CD4-positive, alpha-beta T cell (primary cell): ENCODE measurements at places on chromosomes 13 and 19. TPM values are rescaled to one million over a fixed set of nuclear protein-coding genes. Genes with fewer than 3 reads are reported as not detected.

- H3K4me3 ChIP-seq: no peak overlapping the region
- DNase-seq: no peak
- H3K27ac ChIP-seq: no peak overlapping the region
- H3K36me3 ChIP-seq: peaks cover 69% of the 10 kb centered on the region
- H3K27me3 ChIP-seq: no peaks in the 10 kb centered on the region
- H3K4me1 ChIP-seq: peaks cover 4% of the 10 kb centered on the region
Observed at GRCh38 chr19:17765069-17765618, 13.9 kb downstream of the FCHO1 start.

GRCh38 chr19:45187421-45188100 is 9.0 kb downstream of the BLOC1S3 start:
- no peaks in the 10 kb centered on the region for H3K27me3 ChIP-seq
- H3K36me3 ChIP-seq: peaks cover 3% of the 10 kb centered on the region
- no peak overlapping the region for H3K27ac ChIP-seq
- H3K4me3 ChIP-seq: no peak overlapping the region

- no peak overlapping the region for H3K27ac ChIP-seq
- H3K36me3 ChIP-seq: no peaks in the 10 kb centered on the region
- no peak for DNase-seq
- H3K4me3 ChIP-seq: no peak overlapping the region
Observed at GRCh38 chr13:27483421-27483820, 33.1 kb upstream of the MTIF3 start.

DNA sequence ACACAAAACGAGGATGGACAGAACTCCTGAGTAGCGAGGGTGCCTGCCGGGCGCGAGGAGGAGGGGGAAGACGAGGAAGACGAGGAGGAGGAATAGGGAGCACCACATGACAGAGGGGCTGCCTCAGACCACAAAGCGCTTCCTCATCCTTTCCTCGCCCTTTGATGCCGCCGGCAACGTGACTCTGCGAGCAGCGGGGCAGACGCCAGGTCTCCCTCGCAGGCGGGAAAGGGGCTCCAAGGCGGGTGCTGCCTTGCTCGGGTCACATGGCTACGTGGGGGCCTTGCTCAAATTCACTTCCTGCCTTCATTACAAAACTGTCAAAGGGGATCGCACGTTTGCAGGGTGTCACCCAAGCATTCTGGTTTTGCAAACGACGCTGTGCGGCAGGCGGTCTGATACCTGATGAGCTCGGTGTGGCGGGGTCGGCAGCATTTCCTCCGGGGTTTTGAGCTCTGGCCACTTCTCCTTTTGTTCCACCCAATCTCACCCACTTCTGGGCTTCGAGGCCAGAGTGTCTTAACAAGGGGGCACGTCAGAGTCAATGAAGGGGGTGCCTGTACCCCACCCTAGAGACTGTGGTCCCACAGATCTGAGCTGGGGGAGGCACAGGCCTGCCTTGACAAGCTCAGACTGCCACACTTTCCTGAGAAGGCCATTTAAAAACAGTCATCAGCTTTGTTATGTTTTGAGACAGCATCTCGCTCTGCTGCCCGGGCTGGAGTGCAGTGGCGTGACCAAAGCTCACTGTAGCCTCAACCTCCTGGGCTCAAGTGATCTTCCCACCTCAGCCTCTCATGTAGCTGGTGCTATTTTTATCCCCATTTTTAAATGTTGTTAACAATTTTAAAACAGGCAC is 14.9 kb downstream of the MAP2K2 start:
- peak; percentile 39 for DNase-seq
- peak overlapping the region; percentile 75 for H3K27ac ChIP-seq
- H3K36me3 ChIP-seq: peaks cover 52% of the 10 kb centered on the region

GRCh38 chr19:19224852-19225494 is 13.2 kb downstream of the NCAN start:
- H3K4me1 ChIP-seq: peaks cover 11% of the 10 kb centered on the region
- peak overlapping the region; percentile 40 for H3K4me3 ChIP-seq
- H3K27ac ChIP-seq: no peak overlapping the region
- H3K27me3 ChIP-seq: peaks cover 7% of the 10 kb centered on the region

- peaks cover 12% of the 10 kb centered on the region for H3K4me1 ChIP-seq
- peak; percentile 24 for DNase-seq
- no peak overlapping the region for H3K27ac ChIP-seq
- peak overlapping the region; percentile 53 for H3K4me3 ChIP-seq
- H3K36me3 ChIP-seq: no peaks in the 10 kb centered on the region
Observed at GRCh38 chr19:37551129-37551993, 43.2 kb downstream of the ZNF571 start.

- DNase-seq: no peak
- no peak overlapping the region for H3K4me3 ChIP-seq
- H3K4me1 ChIP-seq: peaks cover 3% of the 10 kb centered on the region
- no peaks in the 10 kb centered on the region for H3K27me3 ChIP-seq
Observed at GRCh38 chr19:44856421-44857083, 10.5 kb downstream of the NECTIN2 start.

DNA sequence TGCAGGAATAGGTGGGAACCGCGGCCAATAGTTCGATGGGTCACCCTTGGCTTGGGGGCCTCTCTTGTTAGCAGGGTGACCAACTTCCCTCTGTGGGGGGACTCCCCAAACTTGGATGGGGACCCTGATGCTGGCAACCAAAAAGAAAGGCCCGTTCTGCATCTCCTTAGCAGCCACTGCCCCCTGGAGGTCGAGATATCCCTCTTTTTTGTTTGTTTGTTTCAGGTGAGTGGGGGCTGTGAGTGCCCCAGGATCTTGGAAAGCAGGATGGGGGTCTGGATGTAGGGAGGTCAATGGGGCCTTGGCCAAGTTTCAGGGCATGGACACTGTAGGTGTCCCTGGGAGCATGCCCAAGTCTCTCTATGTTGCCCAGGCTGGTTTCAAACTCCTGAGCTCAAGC is 7.7 kb upstream of the CRTC1 start:
- no peaks in the 10 kb centered on the region for H3K27me3 ChIP-seq
- no peak for DNase-seq
- no peaks in the 10 kb centered on the region for H3K4me1 ChIP-seq
- no peak overlapping the region for H3K4me3 ChIP-seq

DNA sequence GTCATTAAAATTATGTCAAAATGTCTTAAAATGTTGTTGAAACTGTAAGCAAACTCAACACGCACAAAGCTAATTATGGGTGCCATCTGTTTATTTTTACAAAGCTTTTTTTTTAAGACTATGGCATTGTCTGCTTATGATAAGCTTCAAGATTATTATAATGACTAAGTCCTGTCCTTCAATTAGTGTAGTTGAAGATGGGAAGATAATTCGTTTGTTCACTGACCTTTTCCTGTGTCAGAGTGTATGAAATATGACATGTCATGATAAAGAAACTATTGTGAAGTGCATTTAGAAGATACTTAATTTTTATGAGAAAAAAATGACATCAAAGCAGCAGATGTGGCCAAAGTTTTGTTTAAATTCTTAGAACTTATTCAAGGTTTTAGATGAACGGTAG is 211.3 kb downstream of the PCCA start:
- H3K4me3 ChIP-seq: no peak overlapping the region
- no peak overlapping the region for H3K27ac ChIP-seq
- no peaks in the 10 kb centered on the region for H3K27me3 ChIP-seq
- no peak for DNase-seq

- no peak overlapping the region for H3K27ac ChIP-seq
- H3K36me3 ChIP-seq: no peaks in the 10 kb centered on the region
- no peak overlapping the region for H3K4me3 ChIP-seq
- H3K27me3 ChIP-seq: no peaks in the 10 kb centered on the region
Observed at GRCh38 chr13:71477735-71478134, 389.3 kb downstream of the DACH1 start.

DNA sequence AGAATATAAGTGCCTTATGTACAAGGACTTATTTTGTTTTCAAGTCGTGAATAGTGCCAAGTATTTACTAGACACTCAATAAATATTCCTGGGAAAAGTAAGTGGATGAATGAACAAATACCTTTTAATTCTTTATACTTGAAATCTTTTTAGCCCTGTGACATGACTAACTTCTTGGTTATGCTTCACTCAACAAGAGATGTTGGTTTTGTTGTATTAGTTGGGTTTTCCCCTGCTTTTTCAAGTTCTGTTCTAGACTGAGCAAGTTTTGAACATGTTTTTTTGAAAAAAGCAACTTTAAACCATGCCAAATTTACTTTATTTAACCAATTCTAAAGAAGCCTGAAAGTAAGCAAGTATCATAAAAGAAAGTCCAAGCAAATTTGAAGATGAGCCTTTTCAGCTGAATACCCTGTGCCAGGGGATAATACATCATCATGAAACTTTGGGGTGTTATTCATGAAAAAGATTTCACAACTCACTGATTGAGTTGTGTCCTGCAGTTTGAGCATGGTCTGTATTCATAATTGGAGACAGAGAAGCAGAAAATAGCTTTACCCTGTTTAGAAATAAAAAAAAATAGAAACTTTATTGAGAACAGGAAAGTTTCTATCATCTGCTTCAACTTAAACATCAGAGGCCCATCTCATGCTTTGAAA is 11.1 kb downstream of the LMO7 start:
- H3K27me3 ChIP-seq: no peaks in the 10 kb centered on the region
- no peak overlapping the region for H3K27ac ChIP-seq
- H3K36me3 ChIP-seq: no peaks in the 10 kb centered on the region

DNA sequence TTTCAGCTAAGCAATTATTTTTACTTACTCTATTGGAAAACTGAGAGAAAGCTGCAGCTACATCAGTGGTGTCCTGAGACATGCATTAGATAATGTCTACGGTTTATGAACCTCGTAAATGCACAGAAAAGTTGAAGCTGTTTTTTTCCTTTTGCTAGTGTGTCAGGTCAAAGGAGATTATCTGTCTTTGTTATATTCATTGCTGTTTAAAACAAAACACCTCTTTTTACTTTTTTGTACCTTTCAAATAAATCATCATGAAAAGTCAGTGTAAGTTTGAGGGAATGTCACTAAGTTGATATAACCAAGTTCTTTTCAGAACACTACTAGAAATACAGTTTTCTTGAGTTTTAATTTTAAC is 2.2 kb downstream of the NBEA start:
- peaks cover 13% of the 10 kb centered on the region for H3K4me1 ChIP-seq
- no peak for DNase-seq
- no peaks in the 10 kb centered on the region for H3K36me3 ChIP-seq

GRCh38 chr13:96816874-96817273 is 177.4 kb downstream of the OXGR1 start:
- no peak for DNase-seq
- no peak overlapping the region for H3K4me3 ChIP-seq
- no peak overlapping the region for H3K27ac ChIP-seq
- no peaks in the 10 kb centered on the region for H3K36me3 ChIP-seq
- no peaks in the 10 kb centered on the region for H3K27me3 ChIP-seq

DNA sequence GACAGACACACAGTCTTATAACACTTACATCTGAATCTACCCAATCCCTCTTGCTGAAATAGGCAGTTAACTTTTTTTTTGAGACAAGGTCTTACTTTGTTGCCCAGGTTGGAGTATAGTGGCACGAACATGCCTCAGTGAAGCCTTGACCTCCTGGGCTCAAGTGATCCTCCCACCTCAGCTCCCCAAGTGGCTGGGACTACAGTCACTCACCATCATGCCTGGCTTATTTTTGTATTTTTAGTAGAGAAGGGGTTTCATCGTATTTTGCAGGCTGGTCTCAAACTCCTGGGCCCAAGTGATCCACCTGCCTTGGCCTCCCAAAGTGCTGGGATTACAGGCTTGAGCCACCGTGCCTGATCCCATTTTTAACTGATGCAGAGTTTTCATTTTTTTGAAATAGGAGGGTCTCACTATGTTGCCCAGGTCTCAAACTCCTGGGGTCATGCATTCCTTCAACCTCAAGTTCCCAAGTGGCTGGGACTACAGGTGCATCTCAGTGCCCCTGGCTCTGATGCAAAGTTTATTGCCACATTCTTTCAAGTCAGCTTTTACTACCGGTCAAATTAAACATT is 7.6 kb downstream of the ELF1 start:
- DNase-seq: no peak
- no peak overlapping the region for H3K27ac ChIP-seq

DNA sequence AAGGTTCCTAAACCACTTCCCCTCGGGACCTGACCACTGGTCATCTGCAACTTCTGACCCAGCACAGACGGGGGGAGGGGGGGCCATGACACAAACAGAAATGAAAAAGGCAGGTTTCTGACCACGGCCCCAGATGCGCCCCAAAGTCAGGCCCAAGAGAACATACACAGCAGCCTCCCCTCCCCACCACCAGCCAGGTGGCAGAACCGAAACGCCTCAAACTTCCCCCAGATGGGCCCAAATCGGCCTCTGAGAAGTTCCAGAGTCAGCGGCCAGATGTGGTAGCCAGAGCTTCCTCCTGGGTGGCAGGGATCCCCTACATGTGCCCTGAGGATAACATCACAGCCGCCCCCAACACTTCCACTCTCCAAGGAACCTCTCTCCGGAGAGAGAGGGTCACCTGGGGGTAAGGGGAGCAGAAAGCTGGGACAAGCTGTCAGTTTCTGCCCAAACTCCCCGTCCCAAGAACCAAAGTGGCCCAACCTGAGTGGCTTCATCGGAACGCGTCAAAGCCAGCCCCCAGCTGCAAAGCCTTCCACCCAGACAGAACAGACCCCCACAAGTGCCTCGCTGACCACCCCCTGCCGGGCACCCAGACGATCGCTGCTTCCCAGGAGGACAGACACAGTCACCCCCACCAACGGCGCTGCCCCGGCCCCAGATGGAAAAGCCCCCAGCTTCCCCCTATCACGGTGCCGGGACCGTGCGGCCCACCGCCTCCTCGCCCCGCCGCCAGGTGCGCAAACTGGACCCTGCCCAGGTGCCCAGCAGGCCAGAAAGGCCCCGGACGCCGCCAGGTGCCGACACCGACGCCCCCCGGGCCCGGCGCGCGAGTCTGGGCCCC is 800 bp downstream of the ELL start:
- peak overlapping the region; percentile 79 for H3K4me3 ChIP-seq
- no peaks in the 10 kb centered on the region for H3K27me3 ChIP-seq
- peaks cover 9% of the 10 kb centered on the region for H3K36me3 ChIP-seq
- peaks cover 56% of the 10 kb centered on the region for H3K4me1 ChIP-seq
- peak overlapping the region; percentile 87 for H3K27ac ChIP-seq

DNA sequence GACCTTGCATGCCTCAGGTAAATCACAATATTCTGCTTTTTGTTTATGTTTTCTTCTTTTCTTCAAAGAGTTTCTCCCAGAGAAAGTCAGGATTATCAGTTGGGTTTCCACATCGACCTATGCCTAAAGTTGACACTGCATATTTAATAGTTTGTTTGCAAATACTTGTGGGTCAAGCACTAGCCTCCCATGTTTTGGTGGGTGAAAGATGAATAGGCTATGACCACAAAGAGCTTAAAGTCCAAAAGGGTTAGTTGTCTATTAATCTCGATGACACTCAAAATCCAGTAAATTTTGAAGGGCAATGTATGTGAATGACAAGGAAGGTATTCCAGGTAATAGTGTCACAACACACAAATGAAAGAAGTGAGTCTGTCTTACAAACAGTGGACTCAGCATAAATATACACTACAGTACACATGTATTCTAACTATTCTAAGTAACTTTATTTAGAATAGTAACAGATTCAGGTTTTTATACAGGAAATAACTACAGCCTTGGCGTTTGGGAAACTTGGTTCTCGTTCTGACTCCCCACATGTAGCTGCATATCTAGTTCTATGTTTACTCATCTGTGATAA is 667.1 kb downstream of the PCDH17 start:
- no peaks in the 10 kb centered on the region for H3K4me1 ChIP-seq
- DNase-seq: no peak
- H3K27me3 ChIP-seq: no peaks in the 10 kb centered on the region
- H3K27ac ChIP-seq: no peak overlapping the region
- no peak overlapping the region for H3K4me3 ChIP-seq
- no peaks in the 10 kb centered on the region for H3K36me3 ChIP-seq

NXNL1 gene
- not detected for total RNA-seq

SPRY2 gene
- total RNA-seq: 0.33 TPM

HSD17B14 gene
- total RNA-seq: 1.3 TPM

ZNF780B gene
- 11.8 TPM for total RNA-seq

NOVA2 gene
- total RNA-seq: not detected

TJP3 gene
- 8.2 TPM for total RNA-seq

ICAM5 gene
- not detected for total RNA-seq

ZIM2 gene
- total RNA-seq: not detected

PVR gene
- total RNA-seq: 0.67 TPM
